ENCODE measurements at places on chromosomes 7 and 10.

DNA sequence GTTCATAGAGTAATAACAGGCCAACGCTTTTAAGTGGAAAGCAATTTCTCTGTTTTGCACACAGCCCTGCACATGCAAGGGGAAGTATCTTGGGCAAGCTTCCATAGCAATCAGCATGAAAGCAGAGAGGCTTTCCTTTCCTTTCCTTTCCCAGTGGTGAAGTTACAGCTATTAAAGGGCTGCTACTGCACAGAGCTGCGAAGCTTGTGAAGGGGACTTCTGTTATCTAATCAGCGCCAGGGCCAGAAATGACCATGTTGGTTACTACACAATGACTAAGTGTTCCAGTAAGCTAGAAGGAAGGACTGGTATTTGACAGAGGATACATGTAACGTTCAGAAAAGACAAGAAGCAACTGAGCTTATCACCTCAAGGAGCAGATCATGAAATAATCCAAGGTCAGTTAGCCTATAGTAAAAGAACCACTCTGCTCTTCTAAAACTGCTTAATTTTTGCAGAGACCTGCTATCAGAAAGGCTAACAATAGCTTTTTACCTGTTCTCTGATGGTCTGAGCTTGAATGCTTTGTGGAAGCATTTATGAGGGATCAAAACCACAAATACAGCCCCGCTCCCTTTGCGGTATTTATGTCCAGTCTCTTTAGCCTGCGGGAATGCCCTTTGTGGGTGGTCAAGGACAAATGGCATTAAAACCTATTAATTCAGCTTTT, 45.9 kb downstream of the SGMS1 start:
- peak; percentile 25 for DNase-seq

- no peak for DNase-seq
These were observed 11.6 kb downstream of the CDNF start for GRCh38 chr10:14826076-14826829.

- no peak for DNase-seq
These were observed 57.2 kb downstream of the SUGCT start for GRCh38 chr7:40192036-40192435.

DNA sequence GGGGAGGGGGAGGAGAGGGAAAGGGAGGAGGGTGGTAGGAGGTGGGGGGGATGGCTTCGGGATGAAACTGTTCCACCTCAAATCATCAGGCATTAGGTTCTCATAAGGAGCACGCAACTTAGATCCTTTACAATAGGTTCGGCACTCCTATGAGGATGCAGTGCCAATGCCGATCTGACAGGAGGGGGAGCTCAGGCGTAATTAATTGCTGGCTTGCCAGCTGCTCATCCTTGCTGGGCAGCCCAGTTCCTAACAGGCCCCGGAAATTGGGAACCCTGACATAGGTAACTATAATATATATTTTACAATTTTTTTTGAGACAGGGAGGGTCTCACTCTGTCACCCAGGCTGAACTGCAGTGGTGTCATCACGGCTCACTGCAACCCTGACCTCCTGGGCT, 118.8 kb upstream of the SFMBT2 start:
- DNase-seq, result peak; percentile 55

- DNase-seq, result peak; percentile 65
These were observed at the start of gene EPDR1 for GRCh38 chr7:37920305-37920848. Gene EPDR1, plus strand, starts transcription at chr7:37920640. Its CDS starts 300 bp downstream, at chr7:37920940.

DNA sequence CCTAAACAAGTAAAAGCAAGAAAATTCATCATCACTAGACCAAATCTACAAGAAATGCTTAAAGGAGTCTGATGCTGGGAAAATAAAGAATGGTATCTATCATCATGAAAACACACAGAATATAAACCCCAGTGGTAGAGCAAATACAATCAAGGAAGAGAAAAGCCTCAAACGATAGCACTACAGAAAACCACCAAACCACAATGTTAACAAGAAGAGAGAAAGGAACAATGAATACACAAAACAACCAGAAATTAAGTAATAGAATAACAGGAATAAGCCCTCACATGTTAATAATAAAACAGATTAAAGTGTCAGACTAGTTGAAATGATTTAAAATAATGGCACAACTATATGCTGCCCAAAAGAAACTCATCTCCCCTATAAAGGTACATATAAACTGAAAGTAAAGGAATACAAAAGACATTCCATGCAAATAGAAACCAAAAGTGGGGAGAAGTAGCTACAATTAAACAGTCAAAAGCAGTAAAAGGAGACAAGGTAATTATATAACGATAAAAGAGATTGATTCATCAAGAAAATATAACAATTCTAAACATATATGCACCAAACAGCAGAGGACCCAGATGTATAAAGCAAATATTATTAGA, 77.3 kb downstream of the JMJD1C start:
- no peak for DNase-seq

- no peak for DNase-seq
These were observed 152.6 kb downstream of the BMPER start for GRCh38 chr7:34057956-34058355.

- DNase-seq, result peak; percentile 74
These were observed 45.8 kb downstream of the THSD7A start for GRCh38 chr7:11786186-11786585.

- DNase-seq, result no peak
These were observed 114.7 kb downstream of the MYO3A start for GRCh38 chr10:26048756-26049155.

DNA sequence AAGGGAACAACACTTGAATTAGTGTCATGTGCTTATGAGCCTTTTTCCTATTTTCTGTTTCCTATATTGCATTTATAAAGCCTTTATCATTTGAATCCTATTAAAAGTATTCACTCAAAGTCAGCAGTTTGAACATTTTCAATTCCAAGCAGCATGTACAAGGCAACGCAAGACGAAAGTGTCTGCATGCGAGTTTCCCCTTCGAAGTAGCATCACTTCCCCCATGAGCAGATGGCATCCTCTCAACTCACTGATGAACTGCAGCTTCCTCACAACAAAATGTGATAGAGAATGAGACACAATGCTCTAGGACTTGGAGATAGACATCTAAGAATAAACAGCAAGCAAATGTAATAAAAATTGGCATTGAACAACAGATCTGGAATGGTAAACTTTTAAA, 270.7 kb downstream of the PRPF18 start:
- no peak for DNase-seq

DNA sequence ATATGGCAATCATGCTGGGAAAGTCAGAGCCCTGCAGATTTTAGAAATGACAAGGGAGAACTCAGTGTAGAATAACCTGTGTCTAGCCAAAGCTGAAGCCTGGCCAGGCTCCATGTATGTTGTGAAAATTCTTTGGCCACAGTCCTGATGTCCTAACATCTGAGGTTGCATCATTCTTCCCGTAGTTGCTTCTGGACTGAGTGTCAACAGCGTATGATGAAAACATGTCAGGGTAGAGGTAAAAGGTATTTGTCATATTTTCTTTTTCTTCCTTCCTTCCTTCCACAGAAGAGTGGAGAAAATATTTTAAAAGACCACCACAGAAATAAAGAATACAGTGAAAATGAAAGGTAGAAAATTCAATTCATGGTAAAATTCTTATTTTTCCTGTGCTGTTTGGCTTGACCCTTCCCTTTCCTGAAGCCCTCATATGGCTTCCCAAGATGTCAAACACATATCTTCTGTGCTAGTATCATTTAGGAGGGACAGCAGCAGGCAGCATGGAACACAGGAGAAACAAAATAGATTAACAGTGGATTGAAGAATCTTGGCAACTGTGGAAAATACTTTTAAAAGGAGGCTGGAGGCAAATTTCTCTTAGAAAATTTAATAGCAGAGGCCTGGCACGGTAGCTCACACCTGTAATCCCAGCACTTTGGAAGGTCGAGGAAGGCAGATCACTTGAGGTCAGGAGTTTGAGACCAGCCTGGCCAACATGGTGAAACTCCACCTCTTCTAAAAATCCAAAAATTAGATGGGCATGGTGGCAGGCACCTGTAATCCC, 18.9 kb upstream of the NRBF2 start:
- DNase-seq, result peak; percentile 85

DNA sequence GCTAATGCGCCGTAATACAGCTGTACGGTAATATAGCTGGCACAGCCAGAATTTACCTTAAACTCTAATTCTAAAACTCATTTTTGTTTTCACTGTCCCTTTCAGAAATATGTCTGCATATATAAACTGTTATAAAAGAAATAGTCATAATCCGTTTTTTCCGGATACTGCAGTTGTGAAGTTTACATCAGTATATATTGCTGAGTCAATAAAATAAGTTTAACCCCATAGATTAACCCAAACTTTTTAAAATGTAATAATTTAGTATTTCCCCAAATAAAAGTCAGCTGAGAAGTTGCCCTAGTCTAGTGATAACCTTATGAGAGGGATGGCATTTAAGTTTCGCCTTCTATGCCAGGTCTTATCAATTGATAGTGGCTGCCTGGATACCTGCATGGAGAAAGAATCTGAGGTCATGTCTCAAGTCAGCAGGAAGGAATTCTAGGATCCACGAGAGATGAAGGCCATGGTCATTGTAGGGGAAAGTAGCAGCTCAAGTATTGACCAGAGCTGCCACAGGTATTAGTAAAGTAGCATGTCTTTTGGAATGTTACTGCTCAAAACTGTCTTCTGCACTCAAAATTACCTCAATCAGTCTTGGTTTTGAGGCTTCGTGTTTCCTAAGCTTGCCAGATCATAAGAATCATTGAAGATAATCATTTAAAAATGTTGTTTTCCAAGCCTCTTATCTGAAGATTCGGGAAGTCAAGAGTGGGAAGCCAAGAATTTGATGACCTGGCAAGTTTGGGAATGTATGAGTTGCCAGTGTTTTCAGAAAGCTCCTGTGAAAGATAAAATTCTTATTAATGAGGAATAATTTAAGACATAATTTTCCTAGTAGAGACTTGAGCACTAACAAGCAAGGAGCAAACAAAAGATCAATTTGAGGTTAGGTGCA, 10.8 kb downstream of the PRPS1L1 start:
- no peak for DNase-seq

DNA sequence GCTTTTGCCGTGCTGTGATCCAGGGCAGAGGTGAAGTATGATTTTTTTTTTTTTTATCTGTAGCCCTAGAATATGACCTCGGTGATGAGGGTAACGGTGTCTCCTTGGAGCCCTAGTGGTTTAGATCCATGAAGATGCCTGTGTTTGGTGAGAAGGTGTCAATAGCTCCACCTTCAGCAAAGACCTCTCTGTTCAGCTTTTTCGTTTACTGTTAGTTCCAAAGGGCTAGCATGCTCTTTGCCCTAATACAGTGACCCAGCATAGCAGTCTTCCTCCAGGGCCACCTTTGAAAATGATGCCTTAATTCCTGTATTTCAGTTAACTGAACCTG, 746 bp upstream of the MRPS16 start:
- DNase-seq, result no peak

Measured in fibroblast of skin of scalp (primary cell).